Heart left ventricle (tissue), 16 donors: ENCODE measurements at places on chromosomes 13 and 19. TPM values are rescaled to one million over a fixed set of nuclear protein-coding genes. Genes with fewer than 3 reads are reported as not detected.

GRCh38 chr19:58563823-58564222 is 5.4 kb upstream of the UBE2M start:
- peak; percentile 11 for DNase-seq

- DNase-seq: no peak
These were observed 639 bp downstream of the LENG1 start for GRCh38 chr19:54158812-54159351.

DNA sequence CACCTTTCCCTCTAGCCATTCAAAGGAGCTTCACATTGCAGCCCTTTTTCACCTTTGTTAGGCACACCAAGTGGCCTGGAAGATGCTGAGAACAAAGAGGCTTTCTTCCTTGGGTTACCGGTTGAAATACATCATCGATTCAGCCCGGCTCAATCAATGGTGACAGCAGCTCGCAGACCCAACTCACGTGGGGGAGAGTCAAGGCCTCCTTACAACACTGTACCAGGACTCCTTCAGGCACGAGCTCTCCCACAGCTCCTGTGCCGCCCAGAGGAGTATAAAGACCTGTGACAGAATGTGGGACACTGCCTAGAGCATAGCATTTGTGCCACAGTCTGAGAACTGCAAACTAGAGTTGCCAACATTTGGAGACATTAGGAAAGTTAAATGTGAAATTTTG is 3.9 kb upstream of the LRRC63 start:
- no peak for DNase-seq

The LRRC8E gene
- 0.27 TPM for polyA plus RNA-seq

DNA sequence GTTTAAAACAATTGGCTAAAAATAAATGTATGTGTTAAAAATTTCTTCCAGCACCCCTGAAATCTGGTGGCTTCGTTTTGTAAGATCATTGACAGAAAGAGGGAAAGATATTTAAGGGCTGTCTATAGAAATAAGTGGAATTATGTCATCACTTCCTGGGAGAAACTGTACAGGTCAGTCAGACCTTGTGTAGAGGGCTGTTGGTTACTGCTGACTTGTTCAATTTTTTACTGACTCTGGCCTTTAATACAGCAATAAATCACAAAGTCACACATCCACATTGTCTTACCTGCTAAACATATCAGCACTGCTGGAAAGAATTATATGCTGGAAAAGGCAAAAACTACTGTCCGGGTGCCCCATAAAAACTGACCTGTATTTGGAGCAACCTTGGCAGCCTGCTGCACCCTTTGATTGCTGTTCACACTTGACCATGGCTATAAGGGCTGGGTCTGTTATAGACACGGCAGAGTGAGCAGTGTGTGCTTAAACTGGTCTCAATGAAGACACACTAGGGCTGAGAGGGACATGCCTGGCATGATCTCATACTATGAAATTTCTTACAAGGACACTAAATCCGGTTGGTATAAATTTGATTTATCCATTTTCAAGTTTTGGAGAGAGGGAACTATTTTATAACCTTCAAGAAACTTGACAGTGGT is 162.1 kb downstream of the NHLRC3 start:
- DNase-seq: no peak

DNA sequence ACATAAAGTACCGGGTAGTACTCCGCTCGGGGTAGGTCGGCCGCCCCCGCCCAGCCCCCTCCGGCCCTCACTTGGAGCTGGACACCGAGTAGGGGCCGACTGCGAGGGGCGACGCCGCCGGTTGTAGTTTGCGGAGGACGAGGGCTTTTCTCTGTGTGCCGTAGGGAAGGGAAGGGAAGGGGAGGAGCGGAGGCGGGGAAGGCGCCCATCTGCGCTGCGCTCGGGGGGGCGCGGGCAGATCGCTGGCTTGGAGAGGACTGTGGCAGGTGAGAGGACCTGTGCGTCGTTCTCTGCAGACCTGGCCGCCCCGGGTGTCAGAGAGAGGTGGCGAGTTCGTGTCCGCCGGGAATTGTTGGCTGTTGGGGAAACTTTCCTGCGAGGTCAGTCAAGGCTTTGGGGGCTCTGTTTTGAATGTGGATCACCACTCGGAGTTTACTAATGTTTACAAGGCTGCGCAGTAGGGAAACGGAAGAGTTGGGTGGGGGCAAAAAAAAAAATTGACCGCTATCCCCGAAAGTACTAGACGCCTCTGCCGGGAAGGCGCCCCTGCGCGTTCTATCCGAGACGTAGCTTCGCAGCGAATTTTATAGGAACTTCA is 1.4 kb downstream of the ING1 start:
- DNase-seq: peak; percentile 73

- DNase-seq: no peak
These were observed 468.6 kb downstream of the COG6 start for GRCh38 chr13:40123962-40124632.

- no peak for DNase-seq
These were observed 92.9 kb downstream of the GNG7 start for GRCh38 chr19:2609389-2610116.

- no peak for DNase-seq
These were observed 13.0 kb downstream of the PRKCSH start for GRCh38 chr19:11448410-11448809.

The NLRP7 gene
- not detected for polyA plus RNA-seq

DNA sequence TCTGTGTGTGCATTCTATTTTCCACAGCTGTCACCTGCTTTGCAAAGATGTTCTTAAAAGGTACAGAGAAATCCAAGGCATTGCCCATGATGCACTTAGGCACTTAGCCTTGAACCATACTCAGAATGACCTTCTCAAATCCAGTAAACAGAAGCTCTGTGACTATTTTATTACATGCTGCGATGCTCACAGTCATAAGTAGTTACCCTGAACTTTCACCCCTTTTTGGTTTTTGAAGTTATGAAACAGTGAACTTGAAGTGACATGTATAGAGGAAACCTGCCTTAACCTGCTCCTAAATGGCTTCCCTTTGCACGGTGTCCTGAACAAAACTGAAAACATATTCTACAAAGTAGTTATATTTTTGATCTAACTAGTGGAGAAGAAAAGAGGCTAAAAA is 100.4 kb downstream of the SLC10A2 start:
- DNase-seq: no peak

GRCh38 chr19:47020132-47020805 is 632 bp downstream of the NPAS1 start:
- DNase-seq: no peak

GRCh38 chr13:77789376-77789775 is 91.9 kb downstream of the SLAIN1 start:
- DNase-seq: no peak

DNA sequence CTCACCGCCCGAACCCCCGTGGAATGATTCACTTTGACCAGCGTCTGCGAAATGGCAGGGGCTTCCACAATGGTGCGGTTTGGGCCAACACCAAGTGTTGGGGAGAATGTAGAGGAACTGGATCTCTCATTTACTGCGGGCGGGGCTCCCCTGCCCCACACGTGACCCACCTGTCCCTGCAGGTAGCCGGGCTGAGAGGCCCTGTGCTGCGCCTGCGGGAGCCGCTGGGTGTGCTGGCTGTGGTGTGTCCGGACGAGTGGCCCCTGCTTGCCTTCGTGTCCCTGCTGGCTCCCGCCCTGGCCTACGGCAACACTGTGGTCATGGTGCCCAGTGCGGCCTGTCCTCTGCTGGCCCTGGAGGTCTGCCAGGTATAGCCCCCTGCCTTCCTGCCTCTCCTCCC is 5.8 kb upstream of the FLT3LG start:
- no peak for DNase-seq

DNA sequence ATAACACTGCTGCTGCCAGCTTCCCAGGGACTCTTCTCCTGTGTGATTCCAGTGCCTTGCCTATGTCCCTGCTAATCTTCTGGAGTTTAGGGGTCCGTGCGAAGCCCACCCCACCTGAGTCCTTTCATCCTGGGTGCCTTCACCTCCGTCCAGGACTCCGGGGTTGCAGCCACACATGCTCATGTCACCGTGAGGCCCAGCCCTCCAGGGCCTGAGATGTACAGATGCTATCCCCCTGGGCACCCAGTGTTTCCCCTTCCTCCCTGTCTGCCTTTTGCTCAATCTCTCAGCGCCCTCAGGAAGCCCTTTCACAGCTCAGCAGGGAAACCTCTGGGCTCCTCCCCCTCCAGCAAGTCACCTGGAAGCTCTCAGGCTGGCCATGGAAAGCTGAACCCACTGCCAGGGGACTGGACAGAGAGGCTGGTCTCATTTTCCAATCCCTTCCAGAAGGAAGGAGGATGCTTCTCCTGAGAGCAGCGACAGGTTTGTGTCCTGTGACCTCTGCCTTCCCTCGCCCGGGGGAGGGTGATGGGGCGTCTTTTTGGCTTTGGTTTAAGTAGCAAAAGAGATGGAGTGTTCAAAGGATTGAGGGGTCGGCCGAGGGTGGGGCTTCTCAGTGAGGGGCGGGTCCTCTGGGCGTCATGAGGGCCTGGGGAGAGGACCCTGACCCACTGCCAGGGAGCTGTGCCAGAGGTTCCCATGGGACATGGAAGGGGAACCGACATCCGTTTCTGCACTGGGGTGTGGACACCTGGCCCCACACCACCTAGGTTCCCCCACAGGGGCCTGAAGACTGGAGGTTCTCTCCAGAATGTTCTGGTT is 30.8 kb upstream of the TFDP1 start:
- DNase-seq: no peak
